NCI-H1105 (cell line): ENCODE measurements at places on chromosomes 7 and 10.
A peak's percentile ranks its signal among the peaks of the same experiment; 100 is the strongest.

GRCh38 chr7:35504365-35504764 lies 190.6 kb downstream of the HERPUD2 start:
- DNase-seq = no peak

DNA sequence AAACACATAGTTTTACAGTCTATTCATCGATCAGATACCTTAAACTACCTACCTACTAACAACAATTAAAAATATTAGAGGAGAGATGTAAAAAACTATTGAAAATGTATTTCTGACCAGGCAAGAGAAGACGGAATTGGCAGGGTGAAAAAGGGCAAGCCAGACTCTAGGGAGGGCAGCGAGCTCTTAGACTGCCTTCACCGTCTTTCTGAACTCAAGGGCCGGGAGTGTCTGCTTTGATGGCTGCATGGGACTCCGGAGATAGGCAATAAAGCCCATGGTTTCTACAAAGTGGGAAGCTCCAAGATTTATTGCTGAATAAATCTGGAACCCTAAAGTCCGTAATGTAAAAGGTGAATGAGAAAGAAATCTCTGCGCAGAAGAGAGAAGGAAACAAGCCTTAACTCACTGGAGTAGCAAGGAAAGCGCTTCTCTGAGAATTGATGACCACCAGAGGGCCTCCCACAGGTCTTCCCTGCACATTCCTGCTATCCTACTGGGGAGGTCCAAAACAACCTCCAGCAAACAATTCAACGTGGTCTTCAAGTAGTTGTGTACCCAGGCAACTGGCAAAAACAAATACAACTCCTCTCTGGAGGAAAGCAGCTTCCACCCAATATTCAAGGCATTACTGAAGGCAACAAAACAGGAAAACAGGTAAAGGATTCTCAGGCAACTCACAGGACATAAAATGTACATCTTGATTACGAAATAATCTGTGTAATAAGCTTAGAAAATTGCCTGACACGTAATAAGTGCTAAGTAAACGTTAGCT lies 181.3 kb downstream of the SDK1 start:
- DNase-seq = peak; percentile 40

DNA sequence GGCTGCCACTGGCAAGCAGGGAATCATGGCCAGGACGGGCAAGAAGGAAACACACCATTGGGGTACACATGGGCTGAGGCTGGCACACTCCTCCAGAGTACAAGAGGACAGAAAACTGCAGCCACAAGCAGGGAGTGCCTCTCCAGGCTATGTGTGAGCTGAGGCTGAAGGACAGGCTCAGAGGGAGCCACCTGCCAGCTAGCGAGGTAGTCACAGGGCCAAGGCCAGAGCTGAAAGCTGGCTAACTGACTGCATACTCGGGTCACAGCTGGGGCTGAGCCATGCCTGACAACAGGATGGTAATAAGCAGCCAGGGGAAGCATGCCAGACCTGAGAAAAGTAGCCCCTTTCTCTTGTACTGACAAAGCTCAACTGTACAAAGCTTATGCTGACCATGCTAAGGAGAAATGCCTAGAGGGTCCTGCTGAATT lies 52.0 kb downstream of the KIF5B start:
- DNase-seq = no peak

- no peak for DNase-seq
These were observed 63.9 kb upstream of the LOXL4 start for GRCh38 chr10:98331885-98332284.

DNA sequence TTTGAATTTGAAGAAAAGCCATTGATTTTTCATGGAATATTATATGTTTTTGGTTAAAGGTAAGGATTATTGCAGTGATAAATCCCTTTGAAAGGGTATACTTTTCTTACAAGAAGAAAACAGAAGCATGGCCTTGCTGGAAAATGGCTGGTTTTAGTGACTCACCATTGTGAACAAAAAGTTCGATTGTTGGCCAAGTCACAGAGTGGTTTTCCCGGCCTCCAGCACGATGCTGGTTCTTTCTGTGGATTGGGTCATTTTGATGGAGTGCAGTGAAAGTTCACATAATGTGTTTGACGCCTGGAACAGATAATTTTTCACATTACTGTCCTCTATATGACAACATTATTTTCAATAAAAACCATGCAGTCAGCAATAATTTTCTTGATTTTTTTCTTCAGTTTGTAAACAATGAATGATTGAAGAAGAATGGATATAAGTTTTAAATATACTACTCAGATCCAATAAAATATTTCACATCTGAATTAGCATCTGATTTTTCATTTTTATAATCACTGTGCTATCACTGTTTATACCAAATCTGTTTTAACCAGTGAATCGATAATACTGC lies 60.9 kb downstream of the RBM20 start:
- DNase-seq = no peak

- DNase-seq = no peak
These were observed 64.5 kb upstream of the MPP7 start for GRCh38 chr10:28367413-28367812.

- DNase-seq = no peak
These were observed 41.2 kb downstream of the CH25H start for GRCh38 chr10:89165923-89166322.

DNA sequence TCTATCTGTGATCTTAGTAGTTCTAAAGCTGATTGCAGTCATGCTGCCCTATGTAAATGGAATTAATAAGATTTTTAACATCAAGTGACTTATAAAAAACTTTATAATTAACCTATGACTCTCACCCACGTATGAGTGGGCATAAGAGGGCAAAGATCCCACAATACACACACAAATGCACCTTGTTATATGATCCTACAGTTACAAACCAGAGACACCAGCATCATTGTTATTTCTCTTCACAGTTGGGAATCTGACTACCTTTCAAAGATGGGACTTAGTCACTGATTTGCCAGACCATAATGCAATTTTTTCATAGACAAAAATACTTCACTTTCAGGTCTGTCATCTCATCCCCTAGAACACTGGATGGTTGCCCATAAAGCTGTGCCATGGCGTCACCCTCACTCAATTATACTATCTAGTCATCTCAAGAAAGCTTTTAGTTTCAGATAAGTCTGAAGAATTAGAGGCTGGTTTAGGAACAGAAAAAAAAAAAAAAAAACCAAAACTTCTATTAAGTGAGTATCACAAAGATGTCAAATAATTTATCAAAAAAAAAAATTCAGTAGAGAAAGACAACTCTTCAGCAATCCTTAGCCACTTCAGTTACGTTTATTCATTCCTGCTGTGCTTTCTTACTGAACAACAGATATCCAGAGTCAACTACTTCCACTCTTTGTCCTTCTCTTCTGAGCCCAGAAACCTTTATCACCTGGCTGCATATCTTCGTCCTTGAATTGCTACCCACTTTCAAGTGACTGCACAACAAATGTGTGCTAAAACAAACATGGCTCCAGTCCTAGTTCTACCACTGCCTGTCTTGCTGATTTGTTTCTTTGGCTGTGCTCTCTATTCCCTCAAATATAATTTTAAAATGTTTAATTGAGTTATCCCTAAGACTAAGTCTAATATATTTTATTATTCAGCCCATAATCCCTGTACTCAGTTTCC lies 175.0 kb upstream of the CHRM2 start:
- no peak for DNase-seq

GRCh38 chr10:123689880-123690279 lies 23.7 kb downstream of the GPR26 start:
- no peak for DNase-seq

DNA sequence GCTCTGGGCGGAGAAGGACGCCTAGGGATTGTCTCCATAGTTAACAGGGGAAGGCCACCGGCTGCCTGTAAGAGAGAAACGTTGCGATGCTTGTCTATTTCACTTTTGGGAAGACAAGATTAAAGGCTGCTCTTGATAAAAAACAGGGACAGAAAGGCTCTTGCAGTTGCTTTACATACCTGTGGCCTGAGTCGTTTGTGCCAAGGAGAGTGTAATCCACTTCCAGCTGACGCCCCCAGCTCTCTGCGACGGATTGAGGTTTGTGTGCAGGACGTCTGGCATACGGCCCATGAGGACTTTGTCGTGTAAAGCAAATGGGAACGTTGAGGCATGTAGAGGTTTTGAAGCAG lies 1.1 kb downstream of the MAP3K8 start:
- no peak for DNase-seq

DNA sequence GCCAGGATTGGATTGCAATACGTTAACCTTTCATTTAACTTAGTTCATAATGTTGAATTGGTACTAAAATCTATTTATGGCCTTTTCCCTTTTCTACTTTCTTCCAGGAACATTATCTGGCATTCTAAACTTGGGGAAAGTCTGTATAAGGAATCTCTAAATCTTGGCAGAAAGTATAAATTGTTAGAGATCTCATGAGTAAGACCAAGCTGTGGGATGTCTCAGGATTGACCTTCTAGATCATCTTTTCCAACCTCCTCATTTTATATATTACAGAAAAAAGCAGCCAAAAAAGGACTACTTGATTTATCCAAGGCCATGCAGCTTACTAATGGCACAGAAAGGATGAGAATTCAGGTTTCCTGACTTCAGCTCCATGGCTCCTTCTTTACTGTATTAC lies 598.3 kb downstream of the INHBA start:
- DNase-seq = no peak

- peak; percentile 19 for DNase-seq
These were observed 47.7 kb upstream of the TRIM8 start for GRCh38 chr10:102596506-102596971.
